ENCODE measurements at places on chromosomes 7 and 10. TPM values are rescaled to one million over a fixed set of nuclear protein-coding genes. Genes with fewer than 3 reads are reported as not detected.

Gene ITIH5
- 2.8 TPM for total RNA-seq

Gene SHH
- under 0.01 TPM for total RNA-seq

Gene CRYGN
- total RNA-seq = 0.58 TPM

Gene NME8
- not detected for total RNA-seq

Gene ZNF735
- total RNA-seq = not detected

Gene NPTX2
- total RNA-seq = not detected

Gene GHRHR
- total RNA-seq = not detected

Gene ELFN1
- total RNA-seq = 7.6 TPM

Gene TPST1
- total RNA-seq = 154 TPM

Gene AKR1B15
- not detected for total RNA-seq

Gene NAT16
- total RNA-seq = not detected

Gene ADAMTS14
- 29.4 TPM for total RNA-seq

Gene ZKSCAN1
- 44.7 TPM for total RNA-seq

Gene SAMD9L
- 21.0 TPM for total RNA-seq

Gene CABCOCO1
- 1.7 TPM for total RNA-seq

Gene SPDYE5
- not detected for total RNA-seq

Gene ASAH2
- 0.17 TPM for total RNA-seq

Gene SVIL
- 261 TPM for total RNA-seq

Gene FAM25A
- total RNA-seq = not detected

Gene TMEM140
- 14.1 TPM for total RNA-seq

Gene ADD3
- total RNA-seq = 350 TPM

Gene HOXA1
- total RNA-seq = 1.2 TPM

Gene LGI1
- total RNA-seq = 0.33 TPM

Gene NOS3
- 2.0 TPM for total RNA-seq

Gene GIMAP8
- total RNA-seq = 0.15 TPM

Gene LDB3
- total RNA-seq = not detected

Gene SPDYE18
- not detected for total RNA-seq

Gene SPAM1
- not detected for total RNA-seq

Gene CNNM1
- 0.33 TPM for total RNA-seq

Gene LIPJ
- total RNA-seq = not detected

Gene LEP
- not detected for total RNA-seq

Gene ZNF467
- 0.73 TPM for total RNA-seq

Gene SLC26A3
- total RNA-seq = not detected

Gene MYOF
- total RNA-seq = 263 TPM

Gene ARPC1B
- total RNA-seq = 592 TPM

Gene CRTAC1
- total RNA-seq = not detected

Gene ADAM8
- 1.2 TPM for total RNA-seq

Gene TAS2R41
- total RNA-seq = 0.17 TPM

Gene MMP21
- not detected for total RNA-seq

Gene KIAA1549
- total RNA-seq = 0.99 TPM

Gene ECHDC3
- total RNA-seq = 15.1 TPM

Gene ERVW-1
- not detected for total RNA-seq

Gene RBP3
- total RNA-seq = not detected

Gene HPS1
- total RNA-seq = 38.0 TPM

Gene PDE6C
- total RNA-seq = not detected

Gene SLIT1
- total RNA-seq = under 0.01 TPM

Gene LANCL2
- total RNA-seq = 18.9 TPM

Gene JAKMIP3
- total RNA-seq = 0.17 TPM

Gene PRR15
- total RNA-seq = not detected

Gene FRMPD2
- not detected for total RNA-seq

Gene ACSM6
- not detected for total RNA-seq

Gene CFAP70
- 1.7 TPM for total RNA-seq

Gene ACTL6B
- not detected for total RNA-seq

Gene NPC1L1
- 0.17 TPM for total RNA-seq

Gene AKR1E2
- 17.0 TPM for total RNA-seq

Gene PDLIM1
- 15.0 TPM for total RNA-seq

Gene EPO
- not detected for total RNA-seq
